ENCODE measurements at places on chromosomes 12 and 14. TPM values are rescaled to one million over a fixed set of nuclear protein-coding genes. Genes with fewer than 3 reads are reported as not detected.

The SLC25A21 gene
- 1.2 TPM for polyA plus RNA-seq

The CATSPERB gene
- 0.09 TPM for polyA plus RNA-seq

The HELB gene
- polyA plus RNA-seq, result 1.9 TPM

The GLIPR1L1 gene
- polyA plus RNA-seq, result 0.20 TPM

The GLTP gene
- polyA plus RNA-seq, result 19.3 TPM

The C1QL4 gene
- 0.06 TPM for polyA plus RNA-seq

- DNase-seq, result no peak
These were observed 33.9 kb downstream of the FOXN3 start for GRCh38 chr14:89382901-89383845.

DNA sequence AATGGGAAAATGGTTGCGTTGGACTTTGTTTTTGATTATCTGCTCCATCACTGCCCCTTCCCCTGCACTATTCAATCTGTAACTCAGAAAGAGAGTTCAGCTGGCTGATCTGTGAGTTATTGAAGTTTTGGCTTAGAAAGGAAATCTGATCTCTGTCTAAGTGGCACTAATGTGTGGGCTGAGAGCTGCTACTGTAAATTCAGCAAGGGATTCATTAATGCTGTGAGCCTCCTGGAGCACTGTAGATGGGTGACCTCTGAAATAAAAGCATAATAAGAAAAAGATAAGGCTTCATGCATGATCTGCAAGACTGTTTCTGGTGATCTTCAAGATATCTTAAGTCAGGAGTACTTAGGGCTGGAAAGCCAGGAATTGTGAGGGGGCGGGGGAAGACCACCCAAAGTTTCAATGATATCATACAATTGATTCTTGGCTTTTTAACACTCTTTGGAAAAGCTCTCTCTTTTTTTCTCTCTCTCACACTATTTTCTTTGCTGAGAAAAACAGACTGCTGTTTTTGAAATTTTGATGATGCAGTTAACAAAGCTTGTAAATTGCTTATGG, 101.1 kb downstream of the C12orf75 start:
- no peak for DNase-seq

DNA sequence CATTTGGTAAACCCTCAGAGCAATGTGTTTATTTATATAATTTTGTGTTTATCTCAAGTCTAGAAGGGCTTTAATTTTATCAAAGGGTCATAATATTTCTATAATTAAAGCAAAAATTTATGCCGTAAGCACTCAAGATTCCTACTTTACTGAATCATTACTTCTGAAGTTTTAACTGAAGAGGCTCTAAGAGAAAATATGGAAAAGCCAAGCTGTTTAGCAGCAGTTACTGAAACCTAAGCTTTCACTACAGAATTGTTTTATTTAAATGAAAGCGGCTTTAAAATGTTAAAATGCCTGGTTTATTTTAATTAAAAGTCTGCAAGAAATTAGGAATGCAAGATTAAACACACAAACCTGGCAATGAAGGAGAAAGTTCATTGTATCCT, 73.9 kb upstream of the BBS10 start:
- no peak for DNase-seq

DNA sequence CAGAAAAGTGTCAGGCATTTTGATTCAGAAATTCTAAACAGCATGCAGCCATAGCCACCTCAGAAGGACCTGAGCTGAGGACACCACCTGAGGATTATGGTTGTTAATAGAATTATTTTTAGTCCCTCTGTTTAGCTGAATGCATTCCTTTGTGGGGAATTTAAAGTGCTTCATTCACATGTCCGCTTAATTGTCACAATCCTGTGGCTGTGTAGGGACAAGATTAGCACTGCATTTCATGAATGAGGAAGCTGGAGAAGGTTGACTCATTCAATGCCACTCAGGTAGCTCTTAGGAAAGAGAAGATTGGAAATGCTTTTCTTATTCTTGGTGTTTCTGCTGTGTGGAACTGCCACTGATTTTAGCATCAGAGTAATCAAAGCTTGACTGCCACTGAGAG, 42.0 kb upstream of the KRR1 start:
- no peak for DNase-seq

GRCh38 chr14:52011523-52011922, 22.2 kb downstream of the RTRAF start:
- no peak for DNase-seq

- no peak for DNase-seq
These were observed 39.3 kb downstream of the FIGNL2 start for GRCh38 chr12:51809193-51809592.

DNA sequence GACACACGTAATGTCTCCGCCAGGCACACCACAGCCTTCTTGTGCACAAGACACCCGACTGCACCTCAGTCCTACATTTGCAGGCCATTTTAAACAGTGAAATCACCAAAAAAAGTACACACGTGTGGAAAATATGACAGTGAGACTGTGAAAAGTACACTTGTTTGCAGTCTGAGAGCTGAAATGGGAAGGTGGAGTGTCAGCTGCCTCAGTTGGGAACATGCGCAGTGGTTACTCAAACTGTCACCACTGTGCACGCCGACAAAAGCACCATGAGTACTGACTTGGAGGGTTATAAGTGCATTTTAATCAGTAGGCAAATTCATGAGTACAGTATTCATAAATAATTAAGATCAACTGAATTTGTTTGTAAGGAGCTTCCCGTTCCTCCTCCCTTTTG, 15.8 kb downstream of the VPS33A start:
- DNase-seq, result no peak

DNA sequence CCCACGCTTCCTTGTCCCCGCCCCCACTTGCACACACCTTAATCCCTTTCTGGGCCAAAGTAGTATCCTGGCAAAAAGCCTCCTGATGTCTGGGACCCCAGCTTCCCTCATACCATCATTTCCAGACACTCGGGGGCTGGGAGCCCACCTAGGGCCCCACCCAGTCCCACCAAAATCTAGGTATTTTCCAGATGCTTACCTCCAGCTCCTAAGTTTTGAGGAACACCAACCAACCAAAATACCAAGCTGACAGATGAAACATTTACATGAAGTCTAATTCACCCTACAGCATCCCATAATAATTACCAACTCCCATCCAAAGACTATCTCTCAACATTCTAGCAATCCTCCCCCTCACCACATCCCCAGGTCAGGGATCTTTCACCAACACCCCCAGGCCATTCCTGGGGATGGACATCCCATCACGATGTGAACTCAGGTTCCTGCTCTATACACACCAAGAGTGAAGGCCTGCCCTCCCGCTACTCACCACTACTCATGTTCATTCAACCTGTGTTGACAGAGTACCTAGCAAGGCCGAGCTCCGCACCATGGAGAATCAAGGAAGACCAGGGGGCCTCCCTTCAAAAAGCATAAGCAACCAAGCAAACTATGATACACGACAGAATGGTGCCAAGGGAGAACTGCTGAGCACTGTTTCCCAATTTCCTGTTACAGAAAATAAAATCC, 1.6 kb upstream of the CHD4 start:
- no peak for DNase-seq

GRCh38 chr12:57092876-57093414, 4.0 kb downstream of the NAB2 start:
- DNase-seq, result no peak

- DNase-seq, result no peak
These were observed 1059.5 kb downstream of the GALC start for GRCh38 chr14:86933460-86933859.

DNA sequence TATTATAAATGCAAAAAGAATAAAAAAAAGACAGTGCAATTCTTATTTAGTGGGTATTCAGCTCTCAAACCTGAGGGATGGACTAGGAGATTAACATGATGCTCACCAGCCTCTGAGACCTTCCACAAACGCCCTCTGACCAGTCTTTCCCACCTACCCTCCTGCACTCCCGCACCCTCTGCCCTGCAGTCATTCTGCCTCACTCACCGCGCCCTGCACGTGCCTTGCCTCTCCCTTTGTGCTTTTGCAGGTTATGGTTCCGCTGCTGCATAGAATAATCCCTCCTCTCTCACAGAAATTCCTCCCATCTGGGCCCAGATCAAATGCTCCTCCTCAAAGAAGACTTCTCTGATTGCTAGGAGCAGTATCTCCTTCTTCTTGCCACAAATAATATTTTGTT, 28.5 kb upstream of the TMCC3 start:
- DNase-seq, result no peak

DNA sequence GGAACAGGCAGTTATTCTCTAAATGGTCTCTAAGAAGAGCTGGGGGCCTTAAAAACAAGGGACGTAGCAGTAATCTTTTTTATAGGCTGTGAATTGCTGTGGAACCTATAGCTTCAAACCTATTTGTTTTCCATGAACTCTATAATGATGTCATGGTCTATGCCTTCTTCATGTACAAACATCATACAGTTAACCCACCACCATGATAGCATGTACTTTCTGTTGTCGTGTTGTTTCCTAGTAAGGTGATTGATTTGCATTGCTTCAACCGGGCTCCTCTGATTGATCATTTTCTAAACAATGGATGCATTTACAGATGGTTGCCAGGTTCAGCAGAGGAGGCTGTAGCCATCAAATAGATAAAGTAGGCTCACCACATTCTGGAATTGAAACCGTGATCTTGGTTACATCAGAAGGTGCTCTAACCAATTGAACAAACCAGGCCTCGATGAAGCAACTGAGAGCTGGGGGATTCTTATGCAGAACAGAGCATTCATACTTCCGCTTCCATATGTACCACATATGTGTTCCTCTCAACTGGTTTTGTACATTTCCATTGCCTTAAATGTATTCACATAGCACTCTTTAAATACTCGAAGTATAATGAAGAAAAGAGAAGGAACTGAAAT, 25.6 kb upstream of the PCNX1 start:
- DNase-seq, result no peak

GRCh38 chr12:65886996-65887395, 62.7 kb downstream of the HMGA2 start:
- DNase-seq, result no peak

GRCh38 chr14:34007902-34008301, 57.0 kb upstream of the EGLN3 start:
- DNase-seq, result no peak

DNA sequence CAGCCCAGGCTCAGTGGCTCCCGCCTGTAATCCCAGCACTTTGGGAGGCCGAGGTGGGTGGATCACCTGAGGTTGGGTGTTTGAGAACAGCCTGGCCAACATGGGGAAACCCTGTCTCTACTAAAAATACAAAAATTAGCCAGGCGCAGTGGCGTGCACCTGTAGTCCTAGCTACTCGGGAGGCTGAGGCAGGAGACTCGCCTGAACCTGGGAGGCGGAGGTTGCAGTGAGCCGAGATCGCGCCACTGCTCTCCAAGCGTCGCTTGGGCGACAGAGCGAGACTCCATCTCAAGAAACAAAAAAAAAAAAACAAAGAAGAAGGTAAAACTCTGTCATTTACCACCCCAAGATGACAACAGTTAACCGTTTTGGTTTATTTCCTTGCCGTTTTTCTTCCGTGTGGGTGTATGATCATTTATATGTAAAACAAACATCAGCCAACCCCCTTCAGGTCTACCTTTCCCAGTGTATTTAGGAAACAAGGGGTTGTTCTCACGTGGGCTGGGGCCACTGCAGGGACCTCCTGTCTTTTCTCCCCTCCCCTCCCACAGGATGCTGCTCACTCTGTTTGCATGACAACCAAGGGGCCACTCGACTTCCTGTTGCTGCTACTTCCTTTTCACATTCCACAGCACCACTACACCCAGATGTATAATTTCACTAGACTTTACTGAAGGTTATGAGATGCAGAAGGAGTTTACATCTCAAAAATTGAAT, 13.6 kb downstream of the TTC9 start:
- no peak for DNase-seq

- no peak for DNase-seq
These were observed 96.5 kb downstream of the UNC79 start for GRCh38 chr14:93527203-93527607.

- DNase-seq, result no peak
These were observed 43.7 kb upstream of the TSPAN9 start for GRCh38 chr12:3033539-3033867.

DNA sequence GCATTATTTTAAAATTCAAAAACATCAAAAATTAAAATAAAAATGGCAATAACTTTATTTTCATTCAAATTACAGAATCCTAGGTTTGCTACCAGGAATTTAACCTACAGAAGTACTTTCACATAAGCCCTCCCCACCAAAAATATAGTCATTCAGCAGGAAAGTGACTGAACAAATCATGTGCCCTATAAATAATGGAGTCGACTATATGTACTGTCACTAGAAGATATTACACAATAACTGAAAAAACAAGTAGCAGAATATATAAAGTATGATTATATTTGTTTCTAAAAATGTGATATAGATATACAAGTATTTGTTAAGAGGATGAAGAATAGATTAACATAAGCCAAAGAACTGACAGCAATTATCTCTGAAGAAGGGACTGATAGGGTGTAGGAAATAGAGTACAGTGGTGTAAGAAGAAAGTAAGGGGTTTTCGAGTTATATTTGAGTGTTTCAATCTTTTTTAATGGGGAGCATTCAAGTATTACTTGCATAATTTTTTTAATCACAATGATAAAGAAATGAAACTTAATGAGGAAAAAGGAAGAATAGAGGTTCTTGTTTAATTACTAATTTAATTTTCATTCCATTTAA, 7.9 kb downstream of the C2CD5 start:
- no peak for DNase-seq

- no peak for DNase-seq
These were observed 358 bp downstream of the ELK3 start for GRCh38 chr12:96194576-96194889.
